ENCODE measurements at places on chromosomes 1 and 21.
A peak's percentile ranks its signal among the peaks of the same experiment; 100 is the strongest.

GRCh38 chr1:90210633-90211491, 216.0 kb downstream of the ZNF326 start:
- no peak for DNase-seq

DNA sequence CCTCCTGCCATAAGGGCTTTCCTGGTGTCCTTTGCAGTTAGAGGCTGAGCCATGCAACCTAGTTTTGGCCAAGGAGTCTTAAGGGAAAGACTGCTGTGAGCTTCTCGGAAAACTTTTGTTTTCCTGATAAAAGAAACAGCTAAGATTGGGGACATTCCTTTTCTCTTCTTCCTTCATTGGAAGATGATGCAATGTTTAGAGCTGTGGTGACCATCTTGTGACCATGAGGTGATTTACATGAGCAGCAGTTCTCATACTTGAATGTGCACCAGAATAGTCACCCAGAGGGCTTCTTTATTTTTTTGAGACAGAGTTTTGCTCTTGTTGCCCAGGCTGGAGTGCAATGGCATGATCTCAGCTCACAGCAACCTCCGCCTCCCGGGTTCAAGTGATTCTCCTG, 20.4 kb upstream of the SMAP2 start:
- DNase-seq: no peak

DNA sequence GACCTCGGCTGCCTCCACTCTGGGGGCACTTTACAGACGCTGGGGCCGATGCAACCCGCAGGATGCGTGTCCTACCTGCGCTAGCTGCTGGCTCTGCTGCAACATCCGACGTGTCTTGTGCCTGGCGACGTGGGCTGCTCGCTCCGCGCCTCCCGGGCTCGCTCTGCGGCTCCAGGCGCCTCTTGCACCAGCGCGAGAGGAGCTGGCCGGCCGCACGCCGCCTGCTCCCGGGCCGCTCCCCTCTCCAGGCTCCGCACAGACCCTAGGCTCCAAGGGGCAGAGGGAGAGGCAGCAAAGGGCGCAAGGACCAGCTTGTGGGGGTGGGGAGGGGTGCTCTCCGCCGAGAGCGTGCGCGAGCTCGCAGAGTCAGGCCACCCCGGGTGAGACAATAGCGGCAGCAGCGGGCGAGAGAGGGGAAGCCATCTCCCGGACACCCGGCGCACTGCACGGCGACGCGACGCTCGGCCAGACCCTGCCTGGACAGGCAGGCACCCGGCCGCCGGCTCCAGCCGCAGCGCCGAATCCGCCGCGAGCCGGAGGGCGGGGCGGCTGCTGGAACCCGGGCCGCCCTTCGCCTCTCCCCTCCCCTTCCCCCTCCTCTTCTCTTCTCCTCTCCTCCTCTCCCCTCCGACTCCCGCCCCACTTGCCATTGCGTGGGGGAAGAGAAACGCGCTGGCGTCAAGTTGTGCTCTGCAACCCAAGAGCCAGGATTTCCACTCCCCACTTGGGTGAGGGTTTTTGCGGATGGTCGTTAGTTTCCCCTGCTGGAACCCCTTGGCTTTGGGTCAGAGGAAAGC, at the start of gene PIK3C2B:
TSS of gene PIK3C2B (minus strand) at position 525 of the 797 bp plus-strand sequence. CDS start 25,003 bp downstream, outside the sequence.
- peak; percentile 75 for DNase-seq

DNA sequence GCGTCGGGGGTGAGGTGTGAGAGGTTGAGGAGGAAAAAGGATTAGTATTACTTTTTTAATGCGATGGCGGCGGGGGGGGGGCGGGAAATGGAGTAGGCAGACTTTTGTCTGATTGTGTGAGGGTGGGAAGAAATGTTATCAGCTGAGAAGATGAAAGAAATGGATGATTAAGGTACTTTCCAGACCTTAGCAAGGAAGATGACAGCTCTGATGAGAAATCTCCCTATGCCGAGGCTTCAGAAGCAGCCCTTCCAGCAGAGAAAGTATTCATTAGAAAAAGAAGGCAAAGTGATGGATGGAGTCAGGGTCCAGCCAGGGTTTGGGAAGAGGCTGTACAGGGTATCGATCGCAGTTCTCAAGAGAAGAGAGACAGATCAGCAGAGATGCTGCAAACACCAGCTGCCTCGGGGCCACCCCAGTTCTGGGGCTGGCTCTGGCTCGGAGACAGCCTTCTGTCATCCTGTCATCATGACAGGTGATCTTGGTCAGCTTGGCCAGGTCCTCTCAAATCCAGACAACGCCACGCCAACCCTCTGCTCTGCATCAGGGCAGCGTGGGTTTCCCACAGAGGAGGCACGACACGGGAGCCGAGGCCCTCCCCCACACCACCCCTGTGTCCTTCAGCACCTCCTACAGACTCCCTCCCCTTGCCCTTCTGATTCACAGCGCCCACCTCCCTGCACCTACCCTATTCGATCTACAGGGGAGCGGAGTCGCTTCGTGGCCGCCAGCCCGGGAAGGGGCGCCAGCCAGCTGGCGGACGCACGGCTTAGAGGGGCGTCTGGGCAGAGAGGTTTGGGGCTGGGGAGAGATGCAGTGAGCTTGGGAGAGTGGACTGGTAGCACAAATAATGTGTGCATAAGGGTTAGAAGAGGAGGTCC, 674 bp upstream of the ATXN7L2 start:
- no peak for DNase-seq

DNA sequence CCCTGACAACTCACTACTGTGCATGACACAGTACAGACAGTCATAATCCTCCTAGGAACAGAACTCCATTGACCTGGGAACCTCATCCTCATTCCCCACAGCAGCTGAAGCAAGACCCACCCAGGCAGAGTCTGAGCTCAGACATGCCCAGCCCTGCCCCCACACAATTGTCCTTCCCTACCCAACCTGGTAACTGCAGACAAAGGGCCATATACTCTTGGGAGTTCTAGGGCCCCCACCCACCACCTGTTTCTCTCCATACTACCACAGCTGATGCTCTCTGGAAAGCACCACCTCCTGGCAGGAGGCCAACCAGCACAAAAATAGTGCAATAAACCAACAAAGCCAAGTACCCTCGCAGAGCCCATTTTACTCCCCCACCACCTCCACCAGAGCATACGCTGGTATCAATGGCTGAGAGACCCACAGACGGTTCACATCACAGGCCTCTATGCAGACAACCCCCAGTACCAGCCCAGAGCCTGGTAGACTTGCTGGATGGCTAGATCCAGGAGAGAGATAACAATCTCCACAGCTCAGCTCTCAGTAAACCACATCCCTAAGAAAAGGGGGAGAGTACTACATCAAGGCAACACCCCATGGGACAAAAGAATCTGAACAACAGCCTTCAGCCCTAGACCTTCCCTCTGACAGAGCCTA, 159.7 kb upstream of the CXADR start:
- DNase-seq: no peak

- DNase-seq: no peak
Measured at GRCh38 chr21:43778469-43779335, 2.6 kb upstream of the CSTB start.

DNA sequence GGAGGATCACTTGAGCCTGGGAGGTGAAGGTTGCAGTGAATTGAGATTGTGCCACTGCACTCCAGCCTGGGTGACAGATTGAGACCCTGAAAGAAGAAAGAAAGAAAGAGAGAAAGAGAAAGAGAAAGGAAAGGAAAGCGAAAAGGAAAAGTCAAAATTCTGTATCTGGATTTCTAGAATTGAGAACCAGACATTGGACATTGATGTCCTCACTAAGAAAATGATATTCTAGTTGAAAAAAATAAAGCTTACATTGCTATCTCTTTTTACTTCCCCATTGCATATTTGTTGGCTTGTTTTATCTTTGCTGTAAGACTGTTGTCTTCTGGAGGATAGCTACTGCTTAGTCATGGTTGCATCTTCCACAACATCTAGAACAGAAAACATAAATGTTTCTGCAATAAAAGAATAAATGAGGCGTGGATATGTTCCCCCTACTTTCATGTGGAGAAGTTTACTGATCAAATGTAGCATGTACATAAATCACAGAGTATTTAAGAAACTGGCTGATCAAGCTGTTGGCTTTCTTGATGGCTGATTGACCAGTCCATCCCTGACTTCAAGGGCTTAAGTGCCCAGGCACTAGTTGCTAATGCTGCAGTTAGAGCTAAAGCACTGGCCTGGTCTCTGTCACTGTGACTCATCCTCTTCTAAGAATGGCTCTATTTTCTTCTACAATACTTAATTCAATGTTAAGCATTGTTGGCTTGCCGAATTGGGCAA, 17.7 kb downstream of the CD53 start:
- DNase-seq: no peak

GRCh38 chr1:216416488-216416887, 6.8 kb downstream of the USH2A start:
- no peak for DNase-seq

DNA sequence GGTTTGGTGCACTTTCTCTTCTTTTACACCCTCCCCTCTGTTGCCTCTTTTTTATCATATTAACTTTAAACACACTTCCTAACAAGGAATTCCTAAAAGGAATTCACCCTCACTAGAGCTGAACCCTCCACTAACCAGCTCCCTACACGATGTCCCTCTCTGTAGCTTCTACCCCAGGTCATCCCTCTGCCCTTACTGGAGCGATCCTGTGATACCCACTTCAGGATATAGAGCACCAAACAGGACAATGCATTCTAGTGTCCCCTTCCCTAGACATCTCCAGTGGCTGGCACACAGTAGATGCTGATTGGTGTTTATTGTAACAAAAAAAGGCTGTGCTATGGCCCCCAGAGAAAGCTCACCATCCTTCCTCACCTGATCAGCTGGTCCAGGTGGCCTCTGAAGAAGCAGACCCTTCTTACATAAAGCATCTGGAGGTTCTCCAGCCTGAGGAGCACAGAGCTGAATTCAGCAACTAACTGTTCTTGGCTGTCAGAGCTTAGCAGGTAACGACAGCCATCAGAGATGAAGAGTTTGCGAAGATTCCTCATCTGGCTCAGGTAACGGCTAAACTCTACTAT, 1.4 kb downstream of the PRAMEF18 start:
- DNase-seq: no peak

DNA sequence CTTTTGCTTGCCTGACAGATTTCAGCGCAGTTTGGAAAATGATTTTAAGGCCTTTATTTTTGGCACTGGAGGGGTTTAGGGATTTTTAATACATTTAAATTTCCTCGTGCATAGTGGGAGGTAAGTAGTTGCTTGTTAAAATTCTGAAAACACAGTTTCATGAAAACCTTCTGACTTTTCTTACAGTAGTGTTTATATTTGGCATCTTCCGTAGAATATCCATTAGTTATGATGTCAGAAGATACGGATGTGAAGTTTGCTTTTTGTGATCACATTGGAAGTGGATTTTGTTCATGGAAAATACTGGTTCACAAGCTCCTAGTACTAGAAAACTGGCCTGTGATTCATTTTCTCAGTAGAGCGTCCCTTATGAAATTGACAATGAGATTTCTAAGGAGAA, 1.3 kb downstream of the RABGAP1L start:
- DNase-seq: no peak

GRCh38 chr1:205301205-205301821, 20.2 kb downstream of the NUAK2 start:
- no peak for DNase-seq

DNA sequence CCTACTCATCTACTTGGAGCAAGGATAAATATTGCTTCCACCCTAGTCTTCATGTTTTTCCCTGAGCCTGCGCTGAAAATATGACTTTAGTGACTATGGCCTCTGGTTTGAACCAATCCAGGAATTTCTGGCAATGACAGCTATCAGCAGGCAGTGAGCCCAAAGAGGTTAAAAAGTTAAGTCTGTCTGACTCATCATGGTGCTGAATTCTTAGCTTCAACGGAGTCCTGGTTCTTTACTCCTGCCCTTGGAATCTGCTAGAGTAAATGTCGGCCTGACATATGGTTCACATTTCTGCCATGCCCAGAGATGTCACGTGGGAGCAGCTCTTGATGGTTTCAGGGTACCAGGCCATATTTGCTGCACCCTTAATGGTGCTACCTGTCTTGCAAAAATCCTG, 351.6 kb upstream of the PLXNA2 start:
- no peak for DNase-seq

DNA sequence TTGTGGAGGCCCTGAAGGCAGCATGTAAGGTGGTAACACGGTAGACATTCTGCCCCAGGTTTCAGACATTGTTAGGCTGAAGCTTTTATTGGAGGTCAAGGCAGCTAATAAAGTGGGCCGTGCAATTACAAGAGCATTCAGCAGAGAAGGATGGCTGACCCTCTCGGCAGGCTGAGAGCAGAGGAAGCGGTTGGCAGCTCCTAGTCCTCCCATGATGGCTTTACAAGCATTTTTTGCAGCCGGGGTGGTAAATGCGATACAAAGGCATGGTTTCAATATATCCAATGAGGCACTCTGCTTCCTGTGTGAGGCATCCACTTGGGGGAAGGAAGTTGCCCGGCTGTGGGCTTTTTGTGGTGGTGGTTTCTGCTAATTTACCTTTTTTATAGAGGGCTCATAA, 14.6 kb downstream of the KIF26B start:
- DNase-seq: no peak

- DNase-seq: no peak
Measured at GRCh38 chr1:1027791-1028190, 7.9 kb downstream of the AGRN start.

DNA sequence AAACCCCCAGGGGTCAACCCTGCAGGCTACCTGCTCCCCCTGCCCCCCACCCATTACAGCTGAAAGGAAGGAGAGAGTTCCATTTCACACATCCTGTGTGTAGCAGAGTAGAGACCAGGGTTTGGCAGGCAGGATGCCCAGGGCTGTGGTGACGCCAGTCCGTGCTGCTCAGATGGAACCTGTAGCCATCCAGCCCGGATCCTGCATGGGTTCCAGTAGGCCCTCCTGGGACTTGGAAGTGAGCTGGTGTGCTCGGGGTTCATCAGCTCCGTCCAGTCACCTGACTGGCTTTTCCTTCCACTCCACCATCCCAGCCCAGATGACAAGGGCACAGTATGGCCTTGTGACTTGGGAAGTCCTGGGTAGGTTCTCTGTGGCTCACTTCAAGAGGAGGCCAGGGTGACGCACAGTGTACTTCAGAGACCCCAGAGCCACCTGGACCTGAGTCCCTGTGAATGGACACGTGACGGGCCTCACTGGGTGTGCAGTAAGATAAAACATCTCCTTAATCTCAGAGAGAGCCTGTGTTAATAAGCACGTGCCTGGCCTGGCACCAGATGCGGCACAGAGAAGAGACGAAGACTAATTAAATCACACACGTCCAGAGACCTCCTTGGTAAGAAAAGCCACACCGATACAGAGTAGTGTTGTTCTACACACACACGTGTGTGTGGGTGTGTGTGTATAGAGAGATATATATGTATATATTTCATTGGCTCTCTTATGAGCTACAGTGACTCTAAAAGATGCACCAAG, 16.0 kb downstream of the ITPKB start:
- DNase-seq: no peak

DNA sequence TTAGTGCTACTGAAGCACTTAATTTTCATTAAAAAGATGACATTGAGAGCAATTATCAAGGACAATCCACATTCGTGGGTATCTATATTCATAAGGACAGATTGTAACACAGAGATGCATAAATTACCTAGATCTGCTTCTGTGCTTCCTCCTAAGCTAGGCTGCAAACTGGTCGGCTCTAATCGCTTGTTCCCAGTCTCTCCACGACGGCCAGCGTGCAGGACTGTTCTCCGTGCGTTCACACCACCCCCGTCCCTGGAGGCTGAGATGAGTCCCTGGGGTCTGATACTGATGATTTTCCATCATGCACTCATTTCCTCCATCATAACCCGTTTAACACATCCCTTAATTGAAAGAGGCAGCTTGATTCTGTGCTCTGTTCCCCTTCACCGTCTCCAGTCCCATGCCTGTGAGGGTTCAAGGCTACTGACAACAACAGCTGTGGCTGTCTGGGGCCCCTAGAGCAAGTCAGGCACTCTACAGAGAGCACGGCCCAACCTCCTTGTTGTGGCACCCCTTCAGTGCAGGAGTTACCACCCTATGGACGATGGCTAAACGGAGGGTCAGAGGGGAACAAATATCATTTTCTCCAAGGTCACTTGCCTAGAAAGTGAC, 469.6 kb downstream of the NPHP4 start:
- no peak for DNase-seq
